ENCODE measurements at places on chromosomes 16 and 17. TPM values are rescaled to one million over a fixed set of nuclear protein-coding genes. Genes with fewer than 3 reads are reported as not detected.
A peak's percentile ranks its signal among the peaks of the same experiment; 100 is the strongest.

Gene COQ7
- total RNA-seq, result 28.1 TPM

Gene RNU2-1
- not detected for total RNA-seq

Gene PRSS27
- 1.7 TPM for total RNA-seq

Gene CACNG5
- total RNA-seq, result not detected

Gene ACAP1
- 0.20 TPM for total RNA-seq

Gene ORC6
- total RNA-seq, result 2.4 TPM

Gene CCL17
- total RNA-seq, result not detected

GRCh38 chr16:76524356-76524755, 247.2 kb downstream of the CNTNAP4 start:
- DNase-seq, result no peak

DNA sequence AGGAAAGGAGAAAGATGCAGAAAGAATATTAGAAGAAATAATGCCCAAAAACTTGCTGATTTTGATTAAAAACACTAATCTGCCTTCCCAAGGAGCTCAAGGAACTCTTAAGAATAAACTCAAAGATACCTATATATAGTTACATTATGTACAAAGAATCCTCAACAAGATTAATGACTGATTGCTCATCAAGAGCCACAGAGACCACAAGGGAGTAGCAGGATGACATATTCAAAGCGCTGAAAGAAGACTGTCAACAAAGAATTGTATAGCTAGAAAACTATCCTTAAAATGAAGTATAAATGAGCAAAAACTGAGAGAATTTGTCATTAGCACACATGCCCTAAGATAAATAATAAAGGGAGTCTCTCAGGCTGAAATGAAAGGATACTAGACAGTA, 6.2 kb downstream of the LPCAT2 start:
- DNase-seq, result no peak

- no peak for DNase-seq
Measured at GRCh38 chr17:69959283-69959682, 115.7 kb upstream of the KCNJ16 start.

DNA sequence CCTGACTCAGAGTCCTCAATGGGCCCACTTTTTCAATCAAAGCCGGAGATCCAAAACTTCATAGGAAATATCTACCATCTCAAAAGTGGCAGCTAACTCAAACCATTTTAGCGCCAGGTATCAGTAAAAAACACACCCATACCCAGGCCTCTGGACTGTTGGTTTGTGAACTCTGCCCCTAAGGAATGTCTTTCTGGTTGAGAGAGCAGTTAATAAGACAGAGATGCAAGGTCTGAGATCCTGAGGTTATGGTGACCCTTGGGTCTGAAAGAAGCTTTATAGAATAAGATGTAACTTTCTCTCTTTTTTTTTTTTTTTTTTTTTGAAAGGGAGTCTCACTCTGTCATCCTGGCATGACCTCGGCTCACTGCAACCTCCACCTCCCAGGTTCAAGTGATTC, 350.5 kb downstream of the SOX9 start:
- peak; percentile 64 for DNase-seq

DNA sequence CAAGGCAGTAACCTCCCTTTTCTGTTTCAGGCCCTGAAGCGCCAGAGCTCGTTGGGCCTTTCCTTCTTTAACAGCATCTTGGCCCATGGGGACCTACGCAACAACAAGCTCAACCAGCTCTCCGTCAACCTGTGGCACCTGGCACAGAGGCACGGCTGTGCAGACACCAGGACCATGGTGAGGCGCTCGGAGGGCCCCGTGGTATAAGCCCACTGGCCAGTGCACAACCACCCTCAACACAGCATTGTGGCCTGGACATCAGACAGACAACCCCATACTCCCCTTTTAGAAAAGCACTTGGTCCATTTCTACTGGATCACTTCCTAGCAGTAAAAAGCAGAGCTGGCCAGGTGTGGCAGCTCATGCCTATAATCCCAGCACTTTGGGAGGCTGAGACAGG, 18.6 kb downstream of the KNOP1 start:
- no peak for DNase-seq

GRCh38 chr16:61654962-61655361, 381.3 kb downstream of the CDH8 start:
- no peak for DNase-seq

DNA sequence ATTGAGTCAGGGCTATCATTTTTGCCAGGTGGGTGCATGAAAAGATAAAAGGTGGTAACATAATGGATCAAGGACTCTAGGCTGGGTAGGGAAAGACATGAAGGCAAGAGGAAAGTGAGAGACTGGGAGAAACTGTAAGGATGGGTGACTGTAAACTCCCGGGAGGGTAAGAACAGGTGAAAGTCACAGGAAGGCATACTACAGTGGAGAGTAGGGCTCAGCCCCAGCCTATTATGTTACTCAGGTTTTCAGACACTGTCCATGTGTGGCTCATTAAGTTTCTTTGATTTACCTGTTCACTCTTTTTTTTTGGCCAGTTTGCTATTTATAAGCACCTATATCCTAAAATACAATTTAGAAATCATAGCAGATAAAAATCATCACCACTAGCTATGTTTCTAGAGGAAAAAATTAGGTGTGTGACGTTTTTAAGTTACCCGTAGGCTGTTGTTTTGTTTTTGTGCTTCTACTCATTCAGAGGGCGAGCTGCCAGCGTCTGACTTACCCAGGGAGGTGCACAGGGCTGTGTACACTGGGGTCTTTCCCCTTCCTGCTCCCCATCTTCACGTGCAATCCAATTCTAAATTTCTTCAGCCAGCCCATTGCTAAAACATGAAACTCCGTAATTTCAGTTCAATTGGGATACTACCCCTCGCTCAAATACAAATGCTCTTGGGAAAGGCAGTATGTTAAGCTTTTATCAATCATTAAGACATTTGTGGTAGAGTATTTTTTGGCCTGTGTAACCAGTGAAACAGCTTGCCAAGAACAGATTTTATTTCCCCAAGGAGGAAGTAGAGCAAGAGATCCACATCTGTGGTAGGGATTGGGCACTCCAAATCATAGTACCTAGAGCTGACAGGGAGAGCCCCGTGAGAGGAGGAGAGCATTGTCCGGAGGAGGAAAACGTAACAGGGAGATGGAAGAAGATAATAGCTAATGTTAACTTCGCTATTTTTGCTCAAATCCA, 21.7 kb upstream of the VWA3A start:
- DNase-seq, result peak; percentile 61

DNA sequence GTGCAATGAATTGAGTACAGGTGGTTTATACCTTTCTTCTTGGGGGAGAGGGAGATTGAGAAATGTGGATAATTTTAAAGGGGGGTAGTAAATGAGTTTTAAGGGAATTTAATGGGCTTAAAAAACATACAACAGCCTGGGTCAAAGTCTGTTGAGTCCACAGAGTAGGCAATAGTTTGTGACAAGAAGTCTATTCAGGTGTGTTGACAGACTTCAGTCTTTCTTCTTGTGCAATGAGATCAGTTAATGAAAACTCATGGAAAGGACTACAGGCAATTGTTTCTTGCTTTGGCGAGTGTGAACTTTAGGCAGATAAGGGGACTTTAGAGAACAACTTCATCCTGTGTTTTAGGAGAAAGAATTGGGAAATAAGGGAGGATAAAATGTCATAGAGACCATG, 507.8 kb upstream of the CA10 start:
- no peak for DNase-seq

DNA sequence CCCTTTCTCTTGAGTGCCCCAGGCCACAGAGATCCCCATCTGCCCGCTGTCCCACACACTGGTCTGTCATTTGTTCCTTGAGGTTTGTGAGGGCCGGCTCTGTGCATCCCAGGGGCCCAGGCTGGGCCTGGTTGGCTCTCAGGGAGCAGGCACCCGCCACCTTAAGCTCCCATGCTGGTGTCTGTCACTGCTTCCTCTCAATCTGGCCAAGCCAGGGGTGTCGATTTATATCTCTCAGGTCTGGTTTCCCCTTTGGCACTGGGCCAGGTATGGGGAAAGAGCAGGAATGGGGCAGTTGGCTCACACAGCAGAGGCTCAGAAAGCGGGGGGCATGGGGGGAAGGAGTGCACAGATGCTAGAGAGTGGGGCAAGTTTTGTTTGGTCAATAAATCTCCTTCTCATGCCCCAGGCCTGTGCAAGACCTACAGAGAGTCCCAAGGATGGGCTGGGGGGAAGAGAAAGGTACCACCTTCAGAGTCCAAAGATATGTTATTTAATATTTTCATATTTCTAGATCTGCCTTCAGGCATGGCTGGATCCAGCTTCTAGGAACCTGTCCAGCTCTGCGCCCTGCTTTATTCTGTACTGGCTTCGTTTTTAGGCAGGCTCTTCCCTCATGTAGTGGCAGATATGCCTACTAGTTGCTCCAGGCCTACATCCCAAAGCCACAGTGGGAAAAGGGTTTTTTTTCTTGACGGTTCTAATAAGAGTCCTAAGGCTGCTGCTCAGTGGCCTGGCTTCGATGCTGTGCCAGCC, 34.3 kb downstream of the IL4R start:
- no peak for DNase-seq

DNA sequence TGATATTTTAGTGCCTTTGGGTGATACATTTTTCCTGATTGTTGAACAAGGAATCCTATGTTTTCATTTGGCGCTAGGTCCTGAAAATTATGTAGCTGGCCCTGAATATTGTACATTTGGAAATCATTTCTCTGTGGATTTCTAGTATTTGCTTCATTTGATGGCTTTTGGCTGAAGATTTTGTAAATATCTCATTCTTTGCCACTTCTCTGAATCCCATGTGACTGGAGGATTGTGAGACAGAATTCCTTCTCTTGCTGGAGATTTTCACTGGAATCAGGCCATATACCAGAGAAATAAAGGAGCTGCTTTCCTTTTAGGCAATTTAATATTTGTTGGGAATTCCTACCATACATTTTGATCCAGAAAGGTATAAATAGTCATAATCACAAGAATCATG, 8.6 kb downstream of the KRT28 start:
- no peak for DNase-seq

- peak; percentile 94 for DNase-seq
Measured at GRCh38 chr16:24670623-24671454, 58.6 kb upstream of the TNRC6A start.

DNA sequence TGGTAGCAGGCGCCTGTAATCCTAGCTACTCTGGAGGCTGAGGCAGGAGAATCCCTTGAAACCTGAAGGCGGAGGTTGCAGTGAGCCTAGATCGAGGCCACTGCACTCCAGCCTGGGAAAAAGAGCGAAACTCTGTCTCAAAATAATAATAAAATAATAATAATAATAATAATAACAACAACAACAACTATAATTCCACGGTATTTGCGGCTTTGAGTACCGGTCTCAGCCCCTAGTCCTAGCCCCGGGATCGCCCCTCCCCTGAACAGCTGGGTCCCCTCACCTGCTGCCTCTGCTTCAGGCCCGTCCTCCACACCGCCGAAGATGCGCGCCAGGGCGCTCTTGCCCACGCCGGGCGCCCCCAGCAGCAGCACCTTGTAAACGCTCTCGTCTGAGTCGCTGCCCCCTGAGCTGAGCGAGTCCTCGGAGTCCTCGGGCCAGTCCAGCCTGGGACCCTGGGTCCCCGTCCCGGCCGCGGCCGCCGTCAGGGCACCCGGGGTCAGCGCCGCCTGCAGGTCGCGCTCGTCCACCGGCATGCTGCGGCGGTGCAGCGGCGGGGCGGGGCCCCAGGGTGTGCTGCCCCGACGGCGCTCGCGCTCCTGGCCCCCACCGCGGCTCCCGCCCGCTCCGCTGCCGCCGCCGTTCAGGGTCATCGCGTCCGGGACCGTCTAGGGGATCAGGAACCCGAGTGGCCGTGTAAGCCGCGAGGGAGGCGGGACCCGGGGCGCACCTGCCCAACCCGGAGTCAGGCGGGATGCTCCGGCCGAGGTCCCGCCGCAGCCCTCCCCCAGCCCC, 611 bp downstream of the RRAD start:
- no peak for DNase-seq

GRCh38 chr16:46986438-46986837, 13.0 kb upstream of the DNAJA2 start:
- no peak for DNase-seq

DNA sequence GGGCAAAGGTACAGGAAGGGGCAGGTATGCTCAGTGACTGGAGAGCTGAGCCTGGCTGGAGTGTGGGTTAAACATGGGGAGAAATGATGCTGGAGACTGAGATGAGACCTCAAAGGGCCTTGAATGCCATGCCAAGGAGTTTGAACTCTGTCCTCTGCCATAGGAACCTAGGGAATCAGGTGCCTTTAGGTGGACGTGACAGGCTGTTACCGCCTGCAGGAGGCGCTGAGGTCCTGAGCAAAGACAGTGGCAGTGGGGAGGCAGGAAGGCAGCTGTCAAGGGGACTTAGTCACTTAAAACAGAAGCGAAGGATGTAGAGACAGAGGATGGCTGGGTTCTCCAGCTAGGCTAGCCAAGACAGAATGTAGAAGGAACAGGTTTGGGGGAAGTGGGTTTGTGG, 9.1 kb downstream of the PSMB3 start:
- DNase-seq, result peak; percentile 21

GRCh38 chr16:58085171-58085570, 44.0 kb downstream of the CFAP20 start:
- no peak for DNase-seq

GRCh38 chr17:10156948-10157607, 41.3 kb downstream of the GAS7 start:
- DNase-seq, result no peak

DNA sequence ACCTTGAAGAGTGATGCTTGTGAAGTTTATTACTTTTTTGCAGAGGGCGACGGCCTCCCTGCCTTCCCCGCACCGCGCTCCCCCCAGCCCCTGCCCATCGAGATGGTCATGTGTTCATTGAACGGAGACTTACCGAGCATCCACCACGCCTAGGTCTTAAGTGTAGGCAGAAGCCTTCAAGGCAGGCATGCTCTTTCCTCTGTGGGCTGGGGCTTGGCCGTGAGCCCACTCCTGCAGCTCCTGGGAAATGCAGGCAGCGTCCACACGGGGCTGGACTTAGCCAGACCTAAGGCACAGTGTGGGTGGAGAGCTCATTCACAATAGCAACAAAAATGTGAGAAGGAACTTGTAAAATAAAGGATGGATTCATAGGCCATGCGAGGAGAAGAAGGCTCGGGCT, 19.2 kb downstream of the RNF213 start:
- peak; percentile 72 for DNase-seq

- DNase-seq, result no peak
Measured at GRCh38 chr16:31327646-31328225, 27.2 kb upstream of the ITGAX start.
